ENCODE measurements at places on chromosomes 5 and 9. TPM values are rescaled to one million over a fixed set of nuclear protein-coding genes. Genes with fewer than 3 reads are reported as not detected.
A peak's percentile ranks its signal among the peaks of the same experiment; 100 is the strongest.

Gene TEX48
- not detected for total RNA-seq

DNA sequence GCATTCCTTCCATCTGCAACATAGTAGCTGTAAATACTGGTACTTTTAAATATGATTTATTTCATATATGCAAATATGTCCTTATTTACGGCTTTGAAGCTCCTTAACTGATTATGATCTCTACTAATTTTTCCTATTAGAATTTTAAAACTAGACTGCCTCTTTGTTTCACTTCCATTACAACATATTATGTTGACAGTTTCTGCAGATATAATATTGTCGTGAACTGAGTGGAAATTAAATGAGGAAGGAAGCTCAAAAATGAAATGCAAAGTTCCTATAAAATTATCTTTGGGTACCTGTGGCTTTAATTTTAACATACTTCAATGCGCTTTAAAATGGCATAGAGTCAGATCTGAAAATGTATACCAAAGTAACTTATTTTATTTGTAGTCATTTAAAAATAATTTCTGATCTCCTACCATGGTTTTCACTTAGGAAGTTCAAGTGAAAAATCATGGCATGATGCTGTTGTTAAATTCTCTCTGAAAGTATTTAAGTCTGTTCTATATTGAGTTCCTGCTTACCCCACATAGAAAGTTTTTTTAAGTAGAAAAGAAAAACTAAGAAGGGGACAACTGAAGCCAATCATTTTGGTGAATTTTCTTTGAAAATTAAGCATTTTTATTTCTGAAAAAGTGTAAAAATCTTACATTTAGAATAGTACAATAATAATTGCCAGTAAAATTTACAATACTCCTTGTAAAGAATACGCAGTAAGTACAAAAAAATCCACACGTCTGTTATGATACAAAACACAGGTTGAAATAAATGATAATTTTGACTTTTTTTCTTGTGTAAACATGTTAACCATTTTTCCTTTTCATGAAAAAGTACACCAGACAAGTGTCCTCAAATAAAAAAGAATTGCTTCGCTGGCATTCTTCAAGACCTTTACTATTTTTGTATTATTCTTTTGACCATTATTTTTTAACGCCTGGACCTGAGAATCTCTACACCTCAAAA, 2.6 kb downstream of the FOXD1 start:
- DNase-seq: no peak

- DNase-seq: no peak
Measured at GRCh38 chr9:26682796-26683496, 209.7 kb downstream of the CAAP1 start.

DNA sequence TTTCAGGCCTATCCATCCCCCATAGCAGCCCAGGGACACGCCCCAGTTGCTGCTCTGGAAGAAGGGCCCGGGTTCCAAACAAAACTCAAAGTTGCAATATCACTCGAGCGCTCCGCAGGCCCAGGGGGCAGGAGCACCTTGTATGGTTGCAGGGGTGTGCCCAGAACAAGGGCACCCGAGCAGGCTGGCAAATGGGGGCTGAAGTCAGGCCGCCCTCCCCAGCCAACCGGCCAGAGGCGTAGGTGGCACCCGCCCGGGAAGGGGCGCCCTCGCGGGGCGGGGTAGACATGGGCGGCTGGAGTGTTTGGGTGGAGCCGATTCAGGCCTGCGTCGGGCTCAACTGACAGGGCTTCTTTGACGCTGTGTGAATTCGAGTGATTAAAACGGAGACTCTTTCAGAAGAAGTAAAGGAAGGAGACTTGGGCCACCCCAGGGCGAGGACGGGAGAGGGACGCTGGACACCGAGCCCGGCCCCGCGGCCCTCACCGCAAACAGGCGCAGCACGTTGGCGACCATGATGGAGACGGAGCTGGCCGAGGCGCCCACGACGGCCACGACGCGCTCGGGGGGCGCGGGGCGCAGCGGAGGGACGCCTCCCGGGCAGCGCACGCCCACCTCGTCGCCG, 1.1 kb downstream of the GRM6 start:
- no peak for DNase-seq

DNA sequence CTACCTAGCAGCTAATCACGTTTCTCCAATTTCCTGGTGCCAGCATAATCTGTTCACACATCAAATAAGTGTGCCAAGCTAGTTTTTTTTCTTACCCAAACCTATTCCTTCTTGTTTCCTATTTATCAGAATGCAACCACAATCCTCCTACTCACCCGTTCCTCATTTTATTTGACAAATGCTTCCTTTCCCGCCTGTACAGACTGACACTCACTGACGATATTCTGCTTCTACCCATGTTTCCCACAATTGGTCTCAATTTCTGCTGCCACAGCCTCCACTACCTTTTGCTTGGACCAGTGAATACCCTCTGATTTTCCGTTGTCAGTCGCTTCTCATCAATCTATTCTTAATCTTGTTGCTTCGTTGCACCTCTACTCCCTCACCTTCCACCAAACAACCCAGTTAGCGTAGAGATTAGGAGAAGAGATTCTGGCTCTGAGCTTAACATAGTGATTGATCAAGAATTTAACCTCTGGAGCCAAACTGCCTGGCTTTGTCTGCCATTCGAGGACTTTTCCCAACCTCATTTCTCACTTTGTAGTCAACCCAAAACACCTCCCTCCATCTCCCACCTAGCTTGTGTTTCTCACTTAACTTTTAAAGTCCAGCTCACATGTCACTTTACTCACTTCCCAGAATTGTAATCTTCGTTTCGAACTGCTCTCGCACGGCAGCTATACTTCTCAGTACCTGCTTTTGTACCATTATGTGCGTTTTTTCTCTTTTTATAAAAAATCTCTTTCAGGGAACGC, 729 bp upstream of the TMEM38B start:
- DNase-seq: no peak

DNA sequence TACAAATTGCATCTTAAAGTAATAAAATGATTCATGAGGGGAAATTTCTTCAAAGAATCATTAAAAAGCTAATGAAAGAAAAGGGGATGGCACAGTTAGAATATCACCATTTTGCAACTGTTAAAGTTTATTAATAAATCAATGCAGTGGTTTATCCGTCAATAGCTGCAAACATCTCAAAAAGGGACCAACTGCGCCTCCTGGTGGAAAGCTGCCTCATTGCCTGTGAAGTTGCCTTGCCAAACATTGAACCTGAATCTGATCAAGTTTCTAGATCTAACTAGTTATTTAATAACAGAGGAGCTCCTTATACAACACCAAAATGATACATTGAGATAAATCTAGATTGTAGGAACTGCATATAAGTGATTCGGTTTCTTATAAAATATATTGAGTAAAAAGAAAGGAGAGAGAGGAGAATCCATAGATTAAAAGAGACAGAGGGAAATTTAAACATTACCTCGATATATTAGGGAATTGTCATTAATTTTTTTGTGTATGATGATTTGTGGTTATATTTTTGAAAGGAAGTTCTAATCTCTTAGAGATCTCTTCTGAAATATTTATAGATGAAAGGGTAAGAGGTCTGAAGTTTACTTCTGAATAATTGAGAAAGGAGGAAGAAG, 6.9 kb upstream of the NDUFB6 start:
- peak; percentile 67 for DNase-seq

GRCh38 chr9:9912459-9912858, 700.3 kb downstream of the PTPRD start:
- no peak for DNase-seq

- no peak for DNase-seq
Measured at GRCh38 chr9:1400983-1401382, 350.8 kb downstream of the DMRT2 start.

GRCh38 chr9:134807716-134808446, 72.7 kb upstream of the FCN2 start:
- no peak for DNase-seq

Gene ZFP2
- 1.2 TPM for total RNA-seq

DNA sequence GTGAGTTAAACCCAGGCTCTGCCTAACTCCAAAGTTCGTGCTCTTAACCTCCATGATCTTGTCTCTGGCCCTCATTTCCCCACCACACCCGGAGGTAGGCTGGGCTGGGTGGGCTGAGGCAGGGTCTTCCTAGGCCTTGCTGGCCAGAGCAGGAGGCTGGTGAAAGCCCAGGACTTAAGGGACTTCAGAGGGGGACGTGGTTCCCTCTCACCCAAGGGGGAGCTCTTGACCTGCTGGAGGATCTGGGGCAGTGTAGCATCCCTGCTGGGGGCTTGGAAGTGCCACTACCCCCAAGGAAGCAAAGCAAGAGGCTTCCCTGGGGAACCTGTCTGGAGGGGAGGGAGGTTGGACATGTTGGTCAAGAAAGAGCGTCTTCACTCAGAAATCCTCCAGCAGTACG, 14.7 kb downstream of the PITX1 start:
- no peak for DNase-seq

Gene NXNL2
- total RNA-seq: not detected

GRCh38 chr5:98909363-98909762, 19.4 kb downstream of the CHD1 start:
- no peak for DNase-seq

GRCh38 chr5:66701244-66701643, 105.1 kb downstream of the MAST4 start:
- DNase-seq: no peak

- no peak for DNase-seq
Measured at GRCh38 chr5:80097451-80097850, 62.3 kb downstream of the THBS4 start.

- no peak for DNase-seq
Measured at GRCh38 chr5:135890296-135890695, 5.3 kb downstream of the IL9 start.

GRCh38 chr9:106879439-106879882, 16.5 kb downstream of the ZNF462 start:
- DNase-seq: no peak

- DNase-seq: no peak
Measured at GRCh38 chr5:95973793-95974325, 12.2 kb upstream of the ELL2 start.

Gene BHMT2
- 21.5 TPM for total RNA-seq

Gene FAM169A
- 5.0 TPM for total RNA-seq

GRCh38 chr5:96302174-96302738, 130.8 kb downstream of the PCSK1 start:
- DNase-seq: no peak

- DNase-seq: no peak
Measured at GRCh38 chr5:170752257-170753215, 31.0 kb upstream of the GABRP start.

GRCh38 chr5:179874536-179875292, 16.1 kb upstream of the MRNIP start:
- DNase-seq: no peak

Gene STPG3
- total RNA-seq: 0.59 TPM

DNA sequence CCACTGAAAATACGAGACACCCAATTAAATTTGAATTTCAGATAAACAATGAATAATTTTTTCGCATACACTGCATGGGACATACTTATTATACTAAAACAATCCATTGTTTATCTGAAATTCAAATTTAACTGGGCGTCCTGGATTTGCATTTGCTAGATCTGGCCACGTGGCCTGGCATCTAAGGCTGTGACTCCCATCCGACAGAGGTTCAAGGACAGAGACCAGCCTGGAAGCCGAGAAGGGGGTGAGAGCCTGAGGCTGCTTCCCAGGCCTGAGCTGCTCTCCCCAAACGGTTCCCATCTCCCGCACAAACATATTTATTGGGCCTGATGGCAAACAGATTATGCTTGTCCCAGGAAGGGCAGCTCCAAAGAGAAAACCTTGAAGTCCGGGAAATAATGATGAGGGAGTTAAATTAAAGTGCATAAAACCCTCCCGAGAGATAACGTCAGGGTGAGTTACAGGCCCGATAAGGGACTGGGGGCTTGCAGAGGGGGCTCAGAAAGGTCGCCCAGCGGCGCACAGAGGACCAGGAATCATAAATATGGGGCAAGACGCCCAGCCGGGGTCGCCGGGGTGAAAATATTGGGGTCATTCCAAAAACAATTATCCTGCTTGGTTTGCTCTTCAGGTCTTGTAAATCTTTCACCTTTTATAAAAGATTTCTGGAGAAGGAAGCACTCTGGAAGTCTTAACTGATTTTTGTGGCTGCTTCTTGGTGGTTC, 163.7 kb downstream of the GAPVD1 start:
- DNase-seq: no peak

GRCh38 chr5:148817606-148818005, 8.8 kb upstream of the ADRB2 start:
- no peak for DNase-seq

- no peak for DNase-seq
Measured at GRCh38 chr5:171437286-171437821, 17.9 kb downstream of the FGF18 start.

DNA sequence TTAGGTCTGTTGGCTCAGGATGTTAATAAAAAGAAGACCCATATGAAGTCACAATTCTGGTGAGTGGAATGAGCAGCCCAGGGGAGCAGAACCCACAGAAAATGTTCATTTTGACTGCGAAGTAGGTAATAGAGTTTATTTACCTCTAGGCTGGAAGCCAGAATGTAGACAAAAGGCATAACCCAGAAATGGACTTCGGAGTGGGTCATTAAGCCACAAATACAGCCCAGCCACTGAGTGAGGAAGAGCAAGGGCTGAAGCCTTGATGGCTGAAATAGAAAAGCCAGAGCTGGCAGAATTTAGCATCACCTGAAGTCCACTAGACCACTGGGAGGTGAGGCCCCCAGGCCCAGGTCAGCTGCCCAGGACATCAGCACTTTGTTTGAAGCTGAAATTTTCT, 168.0 kb downstream of the NXNL2 start:
- no peak for DNase-seq

- no peak for DNase-seq
Measured at GRCh38 chr9:70639853-70640814, 225.7 kb upstream of the KLF9 start.

Gene ZNF354C
- 3.9 TPM for total RNA-seq

DNA sequence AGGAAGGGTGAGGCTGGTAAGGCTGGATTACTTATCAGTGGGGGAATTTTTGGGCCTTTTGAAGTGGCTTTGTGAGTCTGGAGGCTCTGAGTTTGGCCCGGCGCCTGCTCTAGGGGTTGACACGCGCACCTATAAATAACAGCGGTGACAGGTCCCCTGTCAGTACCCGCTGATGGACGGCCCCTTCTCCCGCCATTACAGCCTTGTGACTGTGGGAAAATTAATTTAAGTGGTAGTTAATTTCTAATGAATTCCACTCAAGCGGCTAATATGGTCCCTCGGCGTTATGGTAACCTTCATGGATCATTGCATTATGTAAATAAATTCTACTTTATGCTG, 16.5 kb downstream of the MRPL36 start:
- DNase-seq: no peak

Gene IL13
- not detected for total RNA-seq

- DNase-seq: no peak
Measured at GRCh38 chr5:1325191-1325741, 19.6 kb downstream of the CLPTM1L start.

Gene RALGDS
- 29.3 TPM for total RNA-seq

DNA sequence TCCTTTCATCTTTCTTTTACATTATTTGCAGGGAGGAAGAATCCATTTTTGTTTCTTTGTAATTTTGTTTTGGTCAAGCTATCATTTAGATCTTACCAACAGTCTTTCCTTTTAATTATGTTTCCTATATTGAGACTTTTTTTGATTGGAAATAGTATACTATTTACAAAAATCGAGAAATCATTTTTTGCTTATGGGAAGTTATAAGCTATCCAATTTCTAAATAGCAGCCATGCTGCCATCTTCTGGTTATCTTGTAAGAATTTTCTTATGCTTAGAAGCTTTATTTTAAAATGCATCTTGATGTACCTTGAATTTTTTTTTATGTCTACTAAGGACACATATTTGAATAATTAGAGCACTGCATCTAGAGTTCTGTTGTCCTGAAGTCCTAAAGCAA, 821.2 kb downstream of the PTPRD start:
- no peak for DNase-seq

Data from left cardiac atrium (tissue), 4 donors.